Fibroblast of pulmonary artery (primary cell): ENCODE measurements at places on chromosomes 1 and 21.
A peak's percentile ranks its signal among the peaks of the same experiment; 100 is the strongest.

DNA sequence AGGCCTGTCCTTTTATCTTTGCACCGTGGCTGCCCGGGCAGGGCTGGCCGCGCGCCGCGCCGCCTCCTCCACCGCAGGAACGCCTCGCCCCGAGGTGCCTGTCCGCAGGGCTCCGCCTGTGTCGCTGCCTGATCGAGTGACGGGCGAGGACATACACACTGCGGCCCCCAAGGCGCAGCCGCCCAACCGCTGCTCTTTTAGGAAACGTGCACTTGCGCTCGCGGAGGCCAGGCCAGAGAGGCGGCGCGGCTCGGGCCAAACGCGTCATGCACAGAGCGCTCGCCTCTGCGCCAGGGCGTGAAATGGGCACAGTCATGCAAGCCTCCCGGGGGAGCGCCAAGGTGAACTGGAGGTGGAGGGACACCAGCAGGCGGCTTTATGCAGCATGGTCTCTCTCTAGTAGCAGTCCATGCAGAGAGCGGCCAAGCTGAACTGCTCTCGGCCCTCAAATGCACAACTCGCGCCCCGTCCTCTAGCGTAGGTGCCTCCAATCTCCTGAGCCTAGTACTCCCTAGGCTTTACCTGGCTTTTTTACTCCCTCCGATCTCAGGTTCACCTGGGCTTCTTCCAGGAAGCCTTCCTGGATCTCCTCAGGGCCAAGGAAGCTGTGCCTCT is 12.9 kb downstream of the TRABD2B start:
- DNase-seq, result no peak

DNA sequence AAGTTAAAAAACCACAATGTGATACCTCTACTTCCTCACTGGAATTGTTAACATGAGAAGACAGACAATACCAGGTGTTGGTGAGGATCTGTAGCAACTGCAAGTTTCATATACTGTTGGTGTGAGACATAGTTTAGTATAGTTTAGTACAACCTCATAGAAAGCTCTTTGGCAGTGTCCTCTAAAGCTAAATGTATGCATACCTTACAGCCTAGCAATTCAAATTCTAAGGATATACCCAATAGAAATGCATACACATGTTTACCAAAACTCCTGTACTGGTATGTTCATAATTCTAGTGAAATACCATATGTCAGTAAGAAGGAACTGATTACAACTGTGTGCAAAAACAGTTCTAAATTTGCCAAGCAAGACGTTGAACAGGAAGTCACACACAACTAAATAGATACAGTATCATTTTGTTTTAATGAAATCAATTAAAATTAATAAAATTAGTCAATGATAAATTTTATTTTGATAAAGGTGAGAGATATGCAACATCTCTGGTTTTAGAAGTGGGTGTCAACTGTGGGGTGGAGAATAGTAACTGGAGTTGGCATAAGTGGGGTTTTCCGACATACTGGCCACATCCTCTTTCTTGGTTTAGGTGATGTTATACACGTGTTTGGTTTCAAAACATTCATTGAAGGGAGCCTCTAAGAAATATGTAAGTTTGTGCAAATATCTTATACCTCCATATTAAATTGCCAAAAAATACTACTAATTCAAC is 450.7 kb downstream of the PTPRC start:
- no peak for DNase-seq

DNA sequence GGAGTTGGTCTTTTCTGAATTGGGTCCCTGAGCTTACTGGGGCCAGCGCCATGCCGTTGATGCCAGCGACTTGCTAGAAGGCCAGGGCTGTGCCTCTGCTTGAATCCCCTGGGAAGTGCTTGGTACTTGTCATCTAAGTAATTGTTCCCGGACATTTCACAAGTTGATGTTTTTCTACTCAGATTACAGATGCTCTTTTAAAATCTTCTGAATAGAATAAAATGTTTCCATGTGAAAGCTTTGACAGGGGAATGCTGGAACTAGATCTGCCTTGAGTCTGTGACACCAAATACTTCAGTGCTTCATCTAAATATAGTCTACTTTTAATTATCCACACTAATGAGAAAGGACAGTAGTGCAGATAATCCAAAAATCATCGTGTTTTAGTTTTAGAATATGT is 38.3 kb downstream of the PTGFRN start:
- DNase-seq, result no peak

GRCh38 chr1:37068897-37069296 is 34.6 kb upstream of the GRIK3 start:
- no peak for DNase-seq

- DNase-seq, result peak; percentile 99
Measured at GRCh38 chr21:34836103-34836932, 167.5 kb downstream of the CLIC6 start.

- no peak for DNase-seq
Measured at GRCh38 chr1:21670059-21670881, 1.1 kb upstream of the RAP1GAP start.

GRCh38 chr1:175225805-175226129 is 33.2 kb upstream of the KIAA0040 start:
- no peak for DNase-seq

DNA sequence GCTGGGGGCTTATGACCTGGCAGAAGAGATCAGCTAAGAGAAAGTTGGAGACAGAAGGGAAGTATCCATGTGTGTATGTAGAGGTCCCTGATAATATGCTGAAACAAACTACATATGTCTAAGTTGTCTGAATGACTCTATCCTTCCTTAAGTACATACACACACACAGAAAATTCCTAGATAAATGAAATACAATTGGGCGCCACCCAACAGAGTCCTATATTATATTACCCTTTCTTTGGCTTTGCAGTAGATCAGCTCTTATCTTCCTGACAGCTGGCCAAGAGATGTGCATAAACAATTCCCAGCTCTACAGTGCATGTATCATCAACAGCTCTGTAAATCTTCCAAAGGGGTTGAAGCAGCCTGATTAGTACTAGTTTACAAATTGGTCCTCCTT is 40.1 kb downstream of the SORT1 start:
- DNase-seq, result peak; percentile 14

DNA sequence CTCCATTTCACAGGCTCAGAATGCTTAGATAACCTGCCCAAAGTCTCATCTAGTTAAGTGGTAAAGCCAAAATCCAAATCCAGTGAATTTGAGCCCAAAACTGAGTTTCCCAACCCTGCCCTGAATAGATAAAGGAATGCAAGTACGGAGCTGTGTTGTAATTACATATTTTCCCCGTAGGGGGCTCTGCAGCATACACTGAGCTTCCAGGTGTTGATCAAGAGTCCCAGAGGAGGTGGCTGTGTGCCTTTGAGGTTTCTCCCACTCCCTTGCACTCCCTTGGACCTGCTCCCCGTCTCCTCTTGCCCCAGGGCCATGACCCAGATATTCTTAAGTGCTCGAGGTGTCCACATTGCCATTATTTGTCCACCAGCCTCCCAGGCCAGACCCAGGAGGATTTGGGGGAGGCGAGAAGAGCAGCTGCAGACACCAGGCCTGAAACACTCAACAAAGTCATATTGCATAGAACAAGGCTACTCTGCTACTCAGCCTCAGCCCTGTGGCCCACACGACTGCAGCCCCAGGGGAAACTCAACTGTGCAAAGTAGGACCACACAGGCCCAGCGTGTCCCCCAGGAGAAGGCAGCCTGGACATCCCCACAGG is 18.4 kb upstream of the LY9 start:
- DNase-seq, result peak; percentile 22

- no peak for DNase-seq
Measured at GRCh38 chr1:178692564-178693327, 32.3 kb upstream of the RALGPS2 start.

DNA sequence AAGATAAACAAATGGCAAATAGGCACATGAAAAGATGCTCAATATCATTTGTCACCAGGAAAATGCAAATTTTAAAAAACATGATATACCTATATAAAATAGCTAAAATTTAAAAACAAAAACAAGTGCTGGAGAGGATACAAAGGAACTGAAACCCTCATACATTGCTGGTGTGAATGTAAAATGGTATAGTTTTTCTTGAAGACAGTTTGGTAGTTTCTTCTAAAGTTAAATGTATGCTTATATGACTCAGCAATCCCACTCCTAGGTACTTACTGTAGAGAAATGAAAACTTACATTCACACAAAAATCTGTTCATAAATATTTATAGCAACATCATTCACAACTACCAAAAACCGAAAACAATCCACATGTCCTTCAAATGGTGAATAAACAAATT is 11.2 kb downstream of the TAF12 start:
- no peak for DNase-seq

GRCh38 chr1:232964601-232965000 is 14.2 kb downstream of the NTPCR start:
- DNase-seq, result no peak

- DNase-seq, result no peak
Measured at GRCh38 chr1:203229471-203230135, at the start of gene CHIT1. TSS of gene CHIT1 (minus strand) at chr1:203229673. CDS start at chr1:203229636, 37 bp downstream.

DNA sequence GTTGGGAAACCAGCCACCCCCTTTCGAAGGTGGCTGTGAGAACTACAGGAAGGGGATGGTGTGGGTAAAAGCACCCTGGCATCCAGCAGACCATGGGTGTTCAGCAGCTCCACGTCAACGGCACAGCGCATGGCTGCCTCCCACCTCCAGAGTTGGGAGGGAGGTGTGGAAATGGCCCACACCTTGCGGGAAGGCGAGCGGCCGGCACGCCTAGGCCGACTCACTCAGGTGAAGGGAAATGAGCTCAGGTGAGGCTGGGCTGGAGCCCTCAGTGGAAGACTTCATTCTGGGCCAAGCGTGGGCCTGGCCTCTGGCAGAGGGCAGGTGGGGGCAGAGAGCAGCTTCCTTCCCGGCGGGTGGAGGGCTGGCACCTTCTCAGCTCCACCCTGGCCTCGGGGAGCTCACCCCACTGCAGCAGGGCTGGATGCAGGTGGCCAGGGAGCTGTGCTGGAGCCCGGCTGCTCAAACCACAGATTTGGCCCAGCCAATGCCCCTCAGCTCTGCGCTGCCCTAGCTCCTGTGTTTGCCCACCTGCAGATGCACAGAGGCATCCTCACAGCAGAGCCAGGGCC is 24.8 kb upstream of the ALDH4A1 start:
- no peak for DNase-seq

DNA sequence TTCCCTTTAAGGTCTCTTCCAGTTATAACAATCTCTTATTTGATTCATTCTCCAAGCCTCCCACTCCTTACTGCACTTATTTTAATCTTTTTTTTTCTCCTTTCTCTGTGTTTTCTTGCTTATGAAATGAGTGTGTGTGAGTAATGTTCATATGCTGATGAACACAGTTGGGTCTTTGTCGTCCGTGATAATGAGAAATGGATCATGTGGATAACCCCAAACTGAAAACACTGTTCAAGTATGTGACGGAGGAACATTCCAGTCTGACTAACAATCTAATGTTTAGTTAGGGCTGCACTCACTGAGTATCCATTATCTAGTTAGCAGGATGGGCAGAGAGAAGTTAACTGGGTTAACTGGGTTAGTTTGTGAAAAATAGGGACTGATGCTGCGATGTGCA is 253.1 kb upstream of the DUSP10 start:
- DNase-seq, result peak; percentile 70

DNA sequence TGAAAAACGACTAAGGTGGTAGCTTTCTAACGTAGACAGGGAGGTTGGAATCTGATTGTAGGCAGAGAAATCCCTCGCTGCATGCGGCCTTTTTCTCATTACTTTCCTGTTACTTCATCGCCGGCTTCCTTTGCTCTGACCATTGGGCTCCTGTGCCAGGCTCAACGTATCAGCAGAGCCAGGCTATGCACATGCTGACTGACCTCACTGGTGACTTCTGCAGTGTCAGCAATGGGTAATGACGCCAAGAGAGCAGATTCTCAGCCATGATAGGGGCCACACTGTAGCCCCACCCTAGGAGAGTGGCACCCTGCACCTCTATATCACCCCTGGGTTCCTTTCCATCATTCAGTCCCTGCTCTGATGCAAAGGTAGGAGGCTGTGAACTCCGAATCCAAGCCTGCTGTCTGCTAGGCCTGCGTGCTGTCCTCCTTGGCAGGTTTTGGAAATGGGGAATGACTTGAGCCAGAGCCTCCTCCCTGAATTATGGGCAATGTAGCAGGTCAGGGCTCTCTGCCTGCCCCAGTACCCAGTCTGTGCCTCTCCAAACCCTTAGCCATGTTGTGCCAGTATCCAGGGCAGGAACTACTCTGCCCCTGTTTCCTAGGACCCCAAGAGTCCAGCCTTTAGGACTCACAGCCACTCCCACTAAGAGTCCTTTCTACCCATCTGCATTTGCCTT is 11.4 kb downstream of the PPFIA4 start:
- no peak for DNase-seq

- no peak for DNase-seq
Measured at GRCh38 chr1:152448095-152448494, 34.0 kb upstream of the CRNN start.

DNA sequence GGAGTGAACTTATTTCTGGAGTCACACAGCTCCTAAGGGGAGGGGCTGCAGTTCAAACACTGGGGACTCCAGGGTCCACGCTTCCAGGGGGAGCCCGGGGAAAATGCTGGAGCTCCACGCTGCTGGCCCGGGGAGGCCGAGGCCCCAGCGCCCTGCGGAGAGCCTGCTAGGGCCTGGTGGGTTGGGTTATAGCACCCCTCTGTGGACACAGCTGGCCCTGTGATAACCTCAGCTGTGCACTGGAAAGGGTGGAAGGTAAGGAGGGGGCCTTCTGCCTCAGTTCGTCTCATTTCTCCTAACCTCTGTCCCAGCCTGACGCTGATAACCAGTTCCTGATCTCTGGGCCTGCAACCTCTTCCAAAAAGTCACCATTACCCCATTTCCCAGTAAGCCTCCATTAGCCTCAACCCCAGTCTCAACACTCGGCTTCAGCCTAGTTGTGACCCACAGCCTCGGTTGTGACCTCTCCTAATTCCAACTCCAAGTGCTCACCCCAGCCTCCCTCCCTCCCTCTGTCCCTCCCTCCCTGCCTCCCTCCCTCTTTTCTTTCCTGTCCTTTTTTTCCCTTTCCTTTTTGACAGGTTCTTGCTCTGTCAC is 7.1 kb downstream of the NBL1 start:
- DNase-seq, result peak; percentile 64

DNA sequence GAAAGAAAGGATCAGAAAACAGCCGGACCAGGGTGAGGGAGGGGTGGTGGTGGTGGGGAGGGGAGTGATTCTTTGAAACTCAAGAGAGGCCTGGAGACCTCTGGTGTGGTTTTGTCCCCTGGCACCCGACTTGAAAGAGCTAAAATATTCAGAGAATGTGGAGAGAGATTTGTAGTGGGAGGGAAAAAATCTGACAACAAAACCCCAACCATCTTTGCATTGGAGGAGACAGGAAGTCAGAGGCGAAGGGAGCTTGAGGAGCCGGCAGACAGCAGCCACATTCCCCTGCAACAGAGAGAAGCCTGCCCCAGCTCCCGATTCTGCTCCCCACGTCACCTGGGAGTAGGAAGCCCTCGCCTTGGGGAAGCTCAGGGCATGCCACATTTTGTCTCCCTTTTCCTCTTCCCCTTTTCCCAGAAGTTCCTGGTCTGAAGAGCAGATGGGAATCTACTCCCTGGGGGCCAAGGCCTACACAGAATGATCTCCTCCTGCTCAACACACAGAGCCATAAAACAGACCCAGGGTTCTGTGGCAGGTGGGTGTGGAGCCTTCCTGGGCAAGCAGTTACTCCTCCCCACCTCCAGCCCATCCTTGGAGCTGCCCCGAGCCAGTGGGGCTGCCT is 84.9 kb downstream of the ITPKB start:
- peak; percentile 62 for DNase-seq

GRCh38 chr1:161772397-161772796 is 6.3 kb downstream of the ATF6 start:
- DNase-seq, result peak; percentile 72

GRCh38 chr1:182249201-182249676 is 142.4 kb downstream of the GLUL start:
- DNase-seq, result no peak
